Activated naive CD4-positive, alpha-beta T cell (primary cell): ENCODE measurements at places on chromosomes 5 and 9.

- DNase-seq = no peak
Observed at GRCh38 chr5:11377896-11378295, 526.4 kb downstream of the CTNND2 start.

DNA sequence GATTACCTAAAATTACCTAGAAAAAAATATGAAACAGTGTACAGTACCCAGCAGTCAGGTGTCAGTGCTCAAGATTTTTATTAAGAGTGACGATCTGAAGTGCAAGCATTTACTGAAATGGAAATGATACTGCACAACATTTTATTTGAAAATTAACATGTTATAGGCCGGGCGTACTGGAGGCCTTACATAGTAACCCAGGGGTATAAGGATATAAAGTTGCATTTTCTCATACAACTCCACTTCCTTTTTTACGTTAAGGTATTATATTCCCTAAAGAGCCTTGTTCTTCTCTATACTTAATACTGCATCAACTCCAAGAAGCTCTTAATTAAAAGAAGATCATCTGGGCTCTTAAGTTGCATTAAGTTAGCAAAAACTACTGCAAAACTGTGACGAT, 3.3 kb downstream of the MAT2B start:
- DNase-seq = no peak

- no peak for DNase-seq
Observed at GRCh38 chr5:118722122-118723020, 266.0 kb downstream of the DTWD2 start.

GRCh38 chr5:130978475-130978874, 186.6 kb downstream of the HINT1 start:
- DNase-seq = no peak

DNA sequence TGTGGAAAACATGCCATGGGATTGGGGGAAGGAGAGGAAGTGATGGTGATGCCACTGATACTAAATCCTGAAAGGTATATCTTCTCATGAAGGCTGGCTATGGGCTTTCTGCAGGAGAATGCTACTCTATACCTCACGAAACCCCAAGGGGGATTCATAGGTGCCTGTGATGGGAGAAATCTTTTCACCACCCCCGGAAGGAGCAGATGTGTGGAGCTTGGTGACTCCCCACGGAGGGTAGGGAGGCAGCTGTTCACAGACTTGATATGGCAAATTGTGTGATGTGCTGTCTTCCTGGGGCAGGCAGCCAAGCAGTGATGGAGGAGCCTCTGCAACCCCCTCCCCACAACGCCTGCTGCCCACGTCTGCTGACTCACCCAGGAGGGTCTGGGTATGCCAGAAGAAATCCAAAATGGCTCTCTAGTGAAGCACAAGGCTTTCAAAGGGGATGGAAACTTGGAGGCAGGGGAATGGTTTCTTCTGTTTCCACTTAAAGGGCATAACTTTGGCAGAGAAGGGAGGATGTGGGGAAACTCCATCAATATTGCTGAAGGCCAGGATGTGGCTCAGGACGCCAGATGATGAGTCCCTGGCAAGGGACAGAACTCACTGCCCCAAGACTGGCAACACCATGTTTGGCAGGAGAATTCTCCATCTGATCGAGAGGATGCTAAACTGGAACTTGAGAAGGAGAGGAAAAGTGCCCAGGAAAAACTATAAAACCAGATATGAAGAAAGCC, 188.3 kb downstream of the GABBR2 start:
- no peak for DNase-seq

DNA sequence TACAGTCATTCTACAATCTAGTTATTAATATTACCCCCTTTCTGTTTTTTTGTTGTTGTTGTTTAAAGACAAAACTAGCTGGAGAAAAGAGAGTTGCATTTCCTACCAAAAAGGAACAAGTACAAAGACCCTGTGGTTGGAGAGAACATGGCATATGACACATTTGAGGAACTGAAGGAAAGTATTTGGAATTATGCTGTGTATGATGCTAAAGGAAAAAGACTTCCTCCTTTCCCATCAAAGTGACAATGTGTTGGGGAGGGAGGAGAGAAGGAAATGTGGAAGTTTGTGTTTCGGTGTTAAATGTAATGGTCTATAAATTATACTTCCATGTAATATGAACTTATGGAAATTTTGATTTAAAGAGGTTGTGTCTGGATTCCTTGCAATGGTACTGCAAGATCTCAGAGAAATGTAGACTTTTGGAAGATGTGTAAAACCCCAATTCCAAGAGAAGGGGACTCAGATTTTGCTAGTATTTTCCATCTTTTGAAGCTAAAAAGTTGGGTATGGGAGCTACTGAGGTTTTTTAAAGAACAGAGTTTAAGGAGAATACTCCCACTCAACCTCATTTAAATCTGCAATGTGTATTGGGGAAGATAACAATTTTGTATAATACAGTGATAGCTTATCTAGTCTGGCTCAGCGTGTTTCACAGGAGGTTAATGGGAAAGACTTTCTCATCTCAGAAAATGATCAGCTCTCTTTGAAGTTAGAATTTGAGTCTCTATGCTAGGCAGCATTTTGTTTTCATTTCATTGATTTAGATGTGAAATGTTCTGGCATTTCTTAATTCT, 15.4 kb upstream of the TNFSF8 start:
- no peak for DNase-seq

GRCh38 chr5:111829701-111830100, 72.7 kb upstream of the NREP start:
- no peak for DNase-seq

GRCh38 chr9:26675035-26675434, 217.6 kb downstream of the CAAP1 start:
- no peak for DNase-seq

- DNase-seq = no peak
Observed at GRCh38 chr5:52870448-52870847, 82.7 kb downstream of the ITGA1 start.

- no peak for DNase-seq
Observed at GRCh38 chr5:148805326-148806290, 20.8 kb upstream of the ADRB2 start.

GRCh38 chr9:10050016-10050415, 562.8 kb downstream of the PTPRD start:
- no peak for DNase-seq

GRCh38 chr5:1838013-1838412, 36.8 kb downstream of the NDUFS6 start:
- DNase-seq = no peak

DNA sequence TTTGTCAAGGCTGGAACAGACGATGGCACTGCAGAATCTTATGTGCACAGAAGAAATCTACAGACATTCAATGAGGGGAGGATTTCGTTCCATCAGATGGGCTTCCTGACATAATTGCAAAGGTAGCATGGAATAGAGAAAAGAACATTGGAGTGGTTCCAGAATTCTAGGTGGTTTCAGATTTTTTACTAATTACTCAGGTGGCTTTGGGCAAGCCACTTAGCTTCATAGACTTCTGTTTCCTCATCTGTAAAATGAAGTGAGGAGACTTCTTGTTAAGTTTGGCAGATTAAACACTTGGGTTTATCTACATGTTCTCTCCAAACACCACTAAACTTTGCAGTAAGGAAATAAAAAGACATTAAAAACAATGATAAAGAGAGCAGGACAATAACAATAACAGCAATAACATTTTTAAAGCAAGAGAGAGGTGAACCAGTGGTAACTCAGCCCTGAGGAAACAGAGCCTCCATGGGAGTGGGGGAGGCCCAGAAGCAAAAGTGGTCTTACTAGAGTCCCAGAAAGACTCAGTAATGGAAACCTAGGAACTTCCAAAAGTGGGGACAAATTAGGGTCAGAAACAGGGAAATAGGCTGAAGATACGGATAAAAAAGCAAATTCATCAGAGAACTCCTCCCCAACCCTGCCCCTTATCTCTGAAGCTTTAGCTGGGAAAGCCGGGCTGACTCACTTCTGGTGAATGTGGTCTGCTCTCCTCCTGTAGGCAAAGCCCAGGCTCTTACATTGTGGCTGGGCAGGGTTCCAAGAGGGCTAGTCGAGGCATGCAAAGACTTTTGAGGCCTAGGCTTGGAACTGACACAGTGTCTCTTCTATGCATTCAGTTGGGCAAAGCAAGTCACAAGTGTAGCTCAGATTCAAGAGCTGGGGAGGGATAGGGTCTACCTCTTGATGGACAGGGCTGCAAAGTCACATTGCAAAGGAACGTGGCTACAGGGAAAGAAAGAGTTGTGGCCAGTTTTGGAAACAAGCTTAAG, 11.8 kb upstream of the ACTBL2 start:
- no peak for DNase-seq

DNA sequence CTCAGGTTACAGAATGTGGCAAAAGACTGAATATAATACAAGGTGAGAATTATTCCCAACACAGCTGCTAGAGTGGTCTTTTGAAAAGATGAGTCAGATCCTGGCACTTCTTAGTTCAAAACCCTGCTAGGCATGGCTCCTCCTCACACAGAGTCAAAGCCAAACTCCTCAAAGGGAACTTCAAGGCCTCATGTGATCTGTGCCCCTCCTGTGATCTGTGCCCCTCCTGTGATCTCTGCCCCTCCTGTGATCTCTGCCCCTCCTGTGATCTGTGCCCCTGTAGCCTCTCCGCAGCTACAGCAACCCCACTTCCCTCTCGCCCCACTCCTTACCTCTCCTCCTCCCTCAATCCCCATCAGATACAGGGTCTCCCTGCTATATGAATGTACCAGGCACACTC, 525.5 kb upstream of the CCNG1 start:
- no peak for DNase-seq

DNA sequence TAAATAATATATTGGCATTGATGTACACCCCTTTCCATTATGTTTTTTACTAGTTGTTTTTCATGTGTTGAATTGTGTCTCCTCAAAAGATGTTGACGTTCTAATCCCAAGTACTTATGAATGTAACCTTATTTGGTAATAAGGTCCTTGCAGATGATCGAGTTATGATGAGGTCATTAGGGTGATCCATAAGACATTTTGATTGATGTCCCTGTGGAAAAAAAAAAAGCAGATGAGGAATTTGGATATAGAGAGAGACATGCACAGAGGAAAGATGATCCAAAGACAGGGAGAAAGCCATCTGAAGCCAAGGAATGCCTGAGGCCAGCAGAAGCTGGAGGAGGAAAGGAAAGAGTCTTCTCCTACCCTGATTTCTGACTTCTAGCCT, 632.7 kb downstream of the TLR4 start:
- DNase-seq = no peak

DNA sequence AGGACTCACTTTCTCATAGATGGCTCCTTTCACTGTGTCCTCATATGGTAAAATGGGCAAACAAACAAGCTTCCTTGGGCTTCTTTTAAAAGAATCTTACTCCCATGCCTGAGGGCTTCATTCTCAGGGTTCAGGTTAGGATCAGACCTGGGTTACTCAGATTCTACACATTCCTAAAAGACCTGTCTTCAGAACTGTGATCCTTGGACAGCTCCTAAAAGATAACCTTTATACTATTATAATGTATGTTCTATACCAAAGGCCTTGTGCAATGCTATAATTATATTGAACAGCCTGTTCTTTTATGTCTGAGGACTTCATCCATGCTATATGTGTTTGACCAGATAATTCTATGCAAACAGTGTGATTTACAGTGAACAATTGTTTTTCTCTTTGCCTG, 264.4 kb upstream of the CDH10 start:
- no peak for DNase-seq

DNA sequence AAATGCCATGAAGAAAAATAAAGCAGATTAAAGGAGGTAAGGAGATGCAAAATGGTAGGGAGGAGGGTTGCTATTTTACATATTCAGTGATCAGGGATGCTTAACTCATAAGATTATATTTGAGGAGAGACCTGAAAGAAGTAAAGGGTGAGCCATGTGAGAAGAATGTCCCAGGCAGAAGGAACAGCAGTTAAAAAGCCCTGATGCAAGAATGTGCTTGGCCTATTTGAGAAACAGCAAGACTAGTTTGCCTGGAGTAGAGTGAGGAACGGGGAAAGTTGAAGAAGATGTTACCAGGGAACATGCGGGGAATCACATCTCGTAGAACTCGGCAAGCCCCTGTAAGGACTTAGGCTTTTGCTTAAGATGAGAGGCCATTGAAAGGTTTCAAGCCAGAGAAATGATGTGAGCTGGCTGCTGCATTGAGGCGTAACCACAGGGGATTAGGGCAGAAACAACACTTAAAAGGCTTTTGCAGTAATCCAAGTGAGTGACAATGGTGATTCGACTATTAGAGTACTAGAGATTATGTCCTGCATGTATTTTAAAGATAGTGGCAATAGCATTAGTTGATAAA, 198.7 kb downstream of the VPS13A start:
- DNase-seq = no peak

- DNase-seq = no peak
Observed at GRCh38 chr5:78698191-78698791, 49.7 kb upstream of the LHFPL2 start.
